Stimulated activated CD4-positive, alpha-beta T cell treated with anti-CD3 and anti-CD28 coated beads, TNF-alpha, amount 100 ng/mL, for 4 hours (primary cell): ENCODE measurements at places on chromosomes 7 and 10.
A peak's percentile ranks its signal among the peaks of the same experiment; 100 is the strongest.

GRCh38 chr10:43904844-43905243, 256.2 kb upstream of the ZNF32 start:
- DNase-seq = no peak

DNA sequence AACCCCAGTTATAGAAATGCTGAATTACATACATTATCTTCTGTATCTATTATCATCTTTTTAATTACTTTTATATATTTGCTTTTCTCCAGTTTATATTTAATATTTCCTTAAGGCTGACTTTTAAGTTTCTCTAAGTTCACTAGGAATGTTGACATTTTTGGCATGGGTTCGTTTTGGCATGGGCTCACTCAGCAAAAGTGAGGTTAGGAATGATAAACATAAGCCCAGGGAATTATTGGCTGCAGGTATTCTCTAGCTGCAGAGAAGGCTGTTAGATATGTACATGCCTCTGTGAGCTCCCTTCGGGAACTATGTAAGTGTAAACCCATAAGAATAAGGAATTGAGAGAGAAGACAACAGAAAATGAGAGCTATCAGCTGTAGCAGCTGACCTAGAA, 63.6 kb upstream of the RAB18 start:
- no peak for DNase-seq

DNA sequence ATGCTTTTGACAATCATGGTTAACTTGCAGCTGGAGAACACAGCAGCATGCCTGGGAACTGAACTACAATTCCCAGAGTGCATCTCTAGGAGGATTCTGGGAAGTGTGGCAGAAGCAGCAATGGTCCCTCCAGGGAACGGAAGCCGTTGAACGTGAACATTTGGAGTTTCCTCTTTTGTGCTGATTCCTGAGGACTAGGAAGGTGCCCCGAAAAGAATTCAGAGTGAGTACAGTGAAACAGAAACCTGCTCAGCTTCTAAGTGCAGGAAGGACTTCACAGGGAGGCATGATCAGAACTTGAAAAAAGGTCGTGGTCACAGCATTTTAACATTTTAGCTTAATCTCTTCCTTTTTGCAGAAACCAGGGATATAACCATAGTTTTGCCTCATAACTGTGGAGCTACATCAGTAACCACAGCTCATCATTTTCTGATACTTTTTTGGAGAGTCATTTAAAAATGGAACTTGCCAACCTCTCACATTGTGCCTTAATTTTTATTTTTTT, at the start of gene NUDT13:
NUDT13 (plus strand) TSS at position 111 of the 505 bp plus-strand sequence. CDS start 3,911 bp downstream, outside the sequence.
- peak; percentile 10 for DNase-seq

DNA sequence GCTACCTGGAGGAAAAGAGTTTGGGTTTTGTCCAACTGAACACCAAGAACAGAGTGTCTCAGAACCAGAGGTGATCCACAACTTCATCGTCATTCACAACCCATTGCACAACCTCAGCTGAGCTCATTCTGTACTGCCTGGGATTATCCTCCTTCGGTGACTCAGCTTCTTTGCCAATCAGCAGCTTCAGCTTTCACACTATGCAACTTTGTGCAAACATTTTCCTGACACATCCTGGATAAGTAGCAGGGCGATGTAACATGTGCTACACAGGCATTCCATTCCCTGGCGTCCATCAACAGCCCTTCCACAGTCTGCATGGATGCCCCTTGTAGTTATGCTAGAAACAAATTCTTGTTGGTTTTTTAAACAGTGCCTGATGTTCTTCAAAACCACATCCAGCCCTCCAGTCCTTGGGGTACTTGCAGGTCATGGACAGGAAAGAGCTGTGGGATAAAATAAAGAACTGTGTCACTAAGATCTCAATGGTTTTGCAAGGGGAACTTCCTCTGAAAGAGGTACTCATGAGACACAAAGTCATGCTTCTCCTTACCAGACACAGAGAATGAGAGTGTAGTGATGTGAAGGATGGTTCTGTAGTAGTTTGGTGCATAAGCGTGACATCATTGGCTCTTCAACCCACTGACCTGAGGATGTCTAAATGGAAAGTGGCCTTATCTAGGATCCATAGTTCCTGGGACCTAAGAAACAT, 478.5 kb downstream of the KIF20B start:
- DNase-seq = no peak

DNA sequence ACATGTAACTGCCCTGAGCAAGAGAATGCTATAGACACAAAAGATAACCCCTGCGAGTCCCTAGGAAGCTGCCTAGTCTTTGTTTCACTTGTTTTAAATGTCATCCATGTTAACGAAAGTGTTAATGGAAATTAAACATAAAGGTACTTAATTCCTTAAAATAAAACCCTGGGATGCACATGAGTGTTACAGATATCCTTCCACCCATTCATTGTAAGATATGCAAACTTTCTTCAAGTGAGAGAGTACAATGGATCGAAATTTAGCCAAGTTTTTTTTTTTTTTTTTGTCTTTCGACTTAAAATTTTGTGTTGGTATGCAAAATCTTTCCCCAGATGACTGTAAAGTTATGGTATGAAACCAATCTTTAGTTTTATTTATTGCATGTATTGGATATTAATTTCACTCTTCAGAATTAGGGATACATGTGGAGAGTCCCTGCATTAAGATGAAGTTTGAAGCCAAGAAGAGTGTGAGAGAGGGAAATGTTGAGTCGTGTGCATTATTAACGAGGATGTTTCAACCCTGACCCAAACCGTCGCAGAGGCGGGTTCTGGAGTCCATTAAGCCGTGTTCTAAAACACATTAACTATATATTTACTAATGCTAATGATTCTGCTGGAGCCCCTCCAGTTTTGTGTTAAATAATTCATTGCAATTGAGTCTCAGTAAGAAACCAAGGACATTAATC, 1.6 kb downstream of the CDK14 start:
- no peak for DNase-seq
